ENCODE measurements at places on chromosomes 4 and X.

- DNase-seq, result no peak
These were observed 3.5 kb upstream of the VMA21 start for GRCh38 chrX:151393514-151393913.

GRCh38 chr4:52892880-52893279, 30.8 kb downstream of the RASL11B start:
- no peak for DNase-seq

DNA sequence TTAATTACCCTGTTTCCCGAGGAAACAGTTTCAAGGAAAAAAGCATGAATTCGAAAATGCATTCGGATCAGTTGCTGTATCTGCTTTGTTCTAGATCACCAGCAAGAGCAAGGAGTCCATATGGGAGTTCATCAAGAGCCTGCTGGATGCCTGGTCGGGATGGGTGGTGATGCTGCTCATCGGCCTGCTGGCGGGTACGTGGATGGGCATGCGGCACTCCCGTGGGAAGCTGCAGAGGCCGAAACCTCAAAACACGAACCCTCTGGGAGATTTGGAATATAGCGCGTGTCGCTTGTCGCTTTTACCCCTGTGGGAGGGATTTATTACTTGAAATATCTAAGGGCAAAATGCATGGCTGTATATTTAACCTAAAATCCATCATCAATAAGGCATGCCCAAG, 30.6 kb downstream of the CLCN4 start:
- DNase-seq, result no peak

DNA sequence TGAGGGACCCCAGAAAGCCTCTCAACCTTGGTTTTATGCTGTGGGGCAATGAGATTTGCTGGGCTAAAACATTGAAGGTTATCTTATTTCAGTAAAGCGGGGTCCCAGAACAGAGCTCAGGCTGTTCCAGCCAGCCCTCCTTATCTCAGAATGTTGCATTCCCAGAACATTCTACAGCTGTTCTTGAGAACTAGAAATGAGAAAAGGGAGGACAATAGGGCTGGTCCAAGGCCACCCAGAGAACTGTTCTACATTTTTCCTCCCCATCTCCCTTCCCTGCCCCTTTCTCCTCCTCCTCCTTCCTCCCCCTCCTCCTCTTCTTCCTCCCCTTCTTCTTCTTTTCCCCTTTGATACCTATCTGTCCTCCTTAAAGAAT, 70.4 kb upstream of the SLC7A11 start:
- no peak for DNase-seq

DNA sequence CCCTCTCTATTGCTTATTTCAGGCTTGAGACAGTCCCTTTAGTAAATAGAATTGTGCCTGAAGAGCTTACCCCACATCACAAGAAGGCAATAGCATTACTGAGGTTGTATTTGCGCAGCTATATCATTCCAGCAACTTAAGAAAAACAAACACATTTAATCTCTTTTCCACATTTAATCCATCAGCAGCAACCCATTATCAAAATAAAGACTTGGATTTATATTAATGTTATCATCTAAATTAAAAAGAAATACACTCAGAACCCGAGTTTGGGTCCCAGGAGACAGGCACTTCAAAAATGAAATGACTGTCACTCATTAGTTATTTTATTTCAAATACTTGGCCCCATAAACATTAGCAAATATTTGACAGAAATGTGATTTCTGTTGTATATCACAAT, 10.4 kb downstream of the TFDP3 start:
- DNase-seq, result no peak

Measured in kidney tubule cell (primary cell).